ENCODE measurements at places on chromosomes 2 and 18. TPM values are rescaled to one million over a fixed set of nuclear protein-coding genes. Genes with fewer than 3 reads are reported as not detected.

Gene MSTN
- 0.05 TPM for total RNA-seq

Gene RBM44
- 0.20 TPM for total RNA-seq

Gene CTDP1
- 22.5 TPM for total RNA-seq

Gene PROKR1
- total RNA-seq, result not detected

Gene PRSS56
- not detected for total RNA-seq

Gene INPP1
- total RNA-seq, result 37.2 TPM

Gene PRLH
- total RNA-seq, result not detected

Gene IGFBP5
- 0.33 TPM for total RNA-seq

Gene SAG
- total RNA-seq, result not detected

Gene GKN1
- total RNA-seq, result not detected

Gene FAM124B
- 22.1 TPM for total RNA-seq

Gene ANO7
- 1.1 TPM for total RNA-seq

Gene OR6B3
- not detected for total RNA-seq

Gene MC2R
- total RNA-seq, result not detected

Gene LYG2
- not detected for total RNA-seq

Gene KCTD1
- 10.8 TPM for total RNA-seq

Gene TMEM198
- not detected for total RNA-seq

Gene DIPK1C
- not detected for total RNA-seq

Gene SLC19A3
- total RNA-seq, result not detected

Gene TTR
- not detected for total RNA-seq

Gene CNDP1
- not detected for total RNA-seq

Gene LOXHD1
- total RNA-seq, result not detected

Gene NCKAP5
- total RNA-seq, result 0.49 TPM

Gene RBKS
- total RNA-seq, result 1.0 TPM

Gene REEP1
- total RNA-seq, result 0.40 TPM

Gene KLHL41
- not detected for total RNA-seq

Gene TRIM43
- total RNA-seq, result not detected

Gene C2orf81
- 0.59 TPM for total RNA-seq

Gene CDH19
- total RNA-seq, result not detected

Gene PCGF1
- 6.2 TPM for total RNA-seq

Gene SLC5A7
- total RNA-seq, result not detected

Gene ZNF2
- total RNA-seq, result 1.8 TPM

Gene FBLN7
- total RNA-seq, result 2.2 TPM

Gene LYPD6
- total RNA-seq, result 3.9 TPM
